Activated CD4-positive, alpha-beta T cell treated with anti-CD3 and anti-CD28 coated beads for 24 hours (primary cell): ENCODE measurements at places on chromosomes 12 and 14.
A peak's percentile ranks its signal among the peaks of the same experiment; 100 is the strongest.

- DNase-seq = no peak
Observed at GRCh38 chr14:61234215-61234916, 46.8 kb downstream of the TMEM30B start.

GRCh38 chr12:69884386-69884785 is 59.4 kb downstream of the MYRFL start:
- no peak for DNase-seq

DNA sequence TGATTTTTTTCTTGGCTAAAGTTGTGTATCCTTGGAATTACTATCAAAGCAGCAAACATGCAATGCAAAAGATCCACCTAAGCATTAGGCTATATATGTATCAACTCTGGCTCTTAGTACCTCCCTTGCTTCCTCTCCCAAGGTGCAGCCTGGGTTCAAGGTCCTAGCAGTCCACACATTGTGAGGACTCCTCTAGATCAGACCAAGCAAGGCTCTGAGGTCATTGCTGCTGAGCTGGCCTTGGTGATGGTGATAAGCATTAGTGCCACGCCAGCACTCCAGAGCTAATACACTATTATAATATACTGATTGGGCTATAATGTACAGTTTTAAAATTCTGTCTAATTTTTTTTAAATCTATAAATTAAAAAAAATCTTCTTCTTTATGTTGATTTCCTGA is 196.9 kb upstream of the BTG1 start:
- no peak for DNase-seq

DNA sequence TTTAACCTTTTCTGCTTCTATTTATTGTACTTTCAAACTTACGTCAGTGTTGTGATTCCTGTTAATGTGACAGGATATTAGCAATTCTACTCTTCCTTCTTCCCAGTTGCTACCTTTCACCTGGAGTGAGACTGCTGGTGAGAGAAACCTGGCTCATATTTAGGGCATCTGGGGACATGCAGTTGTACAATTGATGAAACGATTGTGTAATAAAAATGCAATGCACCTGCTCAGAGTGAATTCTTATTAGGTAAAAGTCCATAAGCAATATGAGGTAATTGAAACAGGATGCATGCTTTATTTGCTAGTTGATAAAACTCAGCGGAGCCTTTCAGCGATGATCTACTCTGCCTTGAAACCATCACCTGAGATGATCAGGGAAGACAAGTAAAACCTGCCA is 116.1 kb upstream of the FBXO33 start:
- DNase-seq = no peak

DNA sequence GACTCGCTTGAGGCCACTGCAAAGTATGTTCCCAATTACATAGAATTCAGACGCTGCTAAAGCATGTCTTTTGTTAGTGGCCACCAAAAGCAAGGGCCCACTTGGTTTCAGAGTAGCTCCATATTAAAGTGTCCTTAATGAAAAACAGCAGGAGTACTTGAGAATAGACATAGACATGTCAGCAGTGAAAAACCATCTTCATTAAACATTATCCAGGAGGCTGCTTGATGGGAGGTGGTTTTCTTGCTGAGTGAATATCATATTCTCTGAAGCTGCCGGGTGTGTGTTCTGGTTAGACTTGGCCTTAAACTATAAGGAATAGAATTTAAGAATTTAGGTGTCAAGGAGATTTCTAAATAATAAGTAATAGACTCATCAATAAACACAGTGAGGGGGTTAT is 79.5 kb upstream of the CCDC198 start:
- DNase-seq = no peak

GRCh38 chr14:88005050-88005481 is at the start of gene GPR65:
TSS of gene GPR65 (plus strand) at chr14:88005135. CDS start at chr14:88010848, 5,713 bp downstream.
- DNase-seq = no peak

- DNase-seq = no peak
Observed at GRCh38 chr14:76984297-76984696, 44.2 kb downstream of the IRF2BPL start.

DNA sequence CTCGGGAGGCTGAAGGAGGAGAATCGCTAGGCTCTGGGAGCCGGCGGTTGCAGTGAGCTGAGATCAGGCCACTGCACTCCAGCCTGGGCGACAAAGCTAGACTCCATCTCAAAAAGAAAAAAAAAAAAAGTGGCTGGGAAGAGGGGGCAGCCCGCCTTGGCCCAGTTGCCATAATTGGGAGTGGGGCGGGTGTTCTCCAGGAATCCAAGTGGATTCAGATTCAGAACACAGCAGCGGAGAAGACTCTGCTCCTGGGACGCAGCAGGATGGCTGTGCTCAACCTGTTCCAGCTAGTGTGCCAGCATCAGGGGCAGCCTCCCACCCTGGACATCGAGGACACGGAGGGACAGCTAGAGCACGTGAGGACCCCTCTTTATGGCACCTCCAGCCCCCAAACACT is 5.5 kb downstream of the CFAP73 start:
- no peak for DNase-seq

- DNase-seq = peak; percentile 9
Observed at GRCh38 chr12:107404981-107405380, 280.6 kb upstream of the PWP1 start.

GRCh38 chr12:92942905-92943304 is 13.8 kb upstream of the EEA1 start:
- no peak for DNase-seq

GRCh38 chr12:106025129-106025528 is 113.6 kb downstream of the NUAK1 start:
- DNase-seq = no peak

DNA sequence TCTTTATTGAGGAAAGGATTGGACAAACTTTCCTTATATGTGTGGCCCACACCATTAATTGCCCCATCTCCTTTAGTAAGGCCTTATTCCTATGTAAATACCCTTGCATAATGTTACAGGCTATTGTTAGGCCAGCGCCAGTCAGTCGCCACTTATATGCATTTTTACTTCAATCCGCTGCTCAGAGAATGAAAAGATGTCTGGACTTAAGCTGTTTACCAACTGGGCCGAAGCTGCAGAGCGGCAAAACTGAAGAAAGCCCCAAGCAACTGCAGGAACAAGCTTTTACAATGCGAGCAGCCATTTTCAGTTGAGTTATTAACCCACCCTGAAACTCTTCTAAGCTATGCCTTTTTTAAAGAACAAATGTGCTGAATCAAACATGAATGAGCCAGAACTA is 92.1 kb upstream of the OTX2 start:
- DNase-seq = no peak

DNA sequence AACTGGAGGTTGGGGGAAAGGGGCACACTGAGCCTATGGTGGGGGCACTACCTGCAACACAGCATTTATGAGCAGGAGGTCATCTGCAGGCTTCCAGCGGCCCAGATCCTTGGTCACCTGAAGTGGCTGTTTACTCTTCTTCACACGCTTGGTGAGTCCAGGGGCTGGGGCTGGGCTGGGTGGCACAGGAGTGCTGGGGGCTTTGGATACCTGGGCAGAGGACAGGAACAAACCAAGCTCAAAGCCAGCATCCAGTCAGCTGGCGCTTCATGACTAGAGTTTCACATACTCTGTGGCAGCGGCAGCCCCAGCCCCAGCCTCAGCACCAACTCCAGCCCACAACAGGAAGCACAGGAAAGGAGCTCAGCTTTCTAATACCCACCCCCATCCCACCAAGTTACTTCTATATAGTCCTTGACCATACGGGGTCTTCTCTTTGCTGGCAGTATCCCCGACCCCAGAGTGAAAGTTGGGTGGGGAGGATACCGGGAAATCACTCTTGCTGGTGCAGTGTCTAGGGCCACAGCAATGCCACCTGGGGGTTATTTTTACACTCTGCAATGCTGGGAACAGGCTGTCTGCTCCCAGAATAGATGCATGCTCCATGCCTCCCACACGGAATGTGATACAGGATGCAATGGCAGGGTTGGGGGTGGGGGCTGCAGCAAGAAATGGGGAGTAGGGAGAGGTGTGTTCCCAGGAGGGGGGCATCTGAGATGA is 3.1 kb downstream of the MCRS1 start:
- no peak for DNase-seq

GRCh38 chr12:29086325-29087271 is 62.5 kb upstream of the FAR2 start:
- DNase-seq = no peak

- DNase-seq = no peak
Observed at GRCh38 chr12:4454315-4454860, 8.8 kb upstream of the FGF6 start.

GRCh38 chr14:35877276-35877675 is 51.1 kb downstream of the BRMS1L start:
- no peak for DNase-seq

GRCh38 chr14:44339231-44339630 is 167.9 kb downstream of the FSCB start:
- DNase-seq = no peak

DNA sequence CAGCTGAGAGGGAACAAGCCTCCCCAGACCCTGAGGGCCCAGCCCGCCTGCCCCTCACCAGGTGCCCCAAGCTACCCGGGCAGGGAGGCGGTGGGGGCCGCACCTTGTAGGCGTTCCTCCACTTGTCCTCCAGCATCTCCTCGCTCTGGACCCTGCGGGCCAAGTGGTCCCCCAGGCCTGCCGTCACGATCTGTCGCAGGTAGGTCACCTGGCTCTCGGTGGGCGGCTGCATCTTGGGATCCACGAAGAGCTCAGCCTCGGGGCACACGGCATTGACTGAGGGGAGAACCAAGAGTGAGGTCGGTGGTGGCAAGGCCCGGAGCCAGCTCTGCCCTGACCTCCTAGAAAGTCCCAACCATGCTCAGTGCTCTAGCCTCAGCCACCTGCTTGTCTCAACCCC is 36.6 kb downstream of the DHX37 start:
- DNase-seq = no peak

DNA sequence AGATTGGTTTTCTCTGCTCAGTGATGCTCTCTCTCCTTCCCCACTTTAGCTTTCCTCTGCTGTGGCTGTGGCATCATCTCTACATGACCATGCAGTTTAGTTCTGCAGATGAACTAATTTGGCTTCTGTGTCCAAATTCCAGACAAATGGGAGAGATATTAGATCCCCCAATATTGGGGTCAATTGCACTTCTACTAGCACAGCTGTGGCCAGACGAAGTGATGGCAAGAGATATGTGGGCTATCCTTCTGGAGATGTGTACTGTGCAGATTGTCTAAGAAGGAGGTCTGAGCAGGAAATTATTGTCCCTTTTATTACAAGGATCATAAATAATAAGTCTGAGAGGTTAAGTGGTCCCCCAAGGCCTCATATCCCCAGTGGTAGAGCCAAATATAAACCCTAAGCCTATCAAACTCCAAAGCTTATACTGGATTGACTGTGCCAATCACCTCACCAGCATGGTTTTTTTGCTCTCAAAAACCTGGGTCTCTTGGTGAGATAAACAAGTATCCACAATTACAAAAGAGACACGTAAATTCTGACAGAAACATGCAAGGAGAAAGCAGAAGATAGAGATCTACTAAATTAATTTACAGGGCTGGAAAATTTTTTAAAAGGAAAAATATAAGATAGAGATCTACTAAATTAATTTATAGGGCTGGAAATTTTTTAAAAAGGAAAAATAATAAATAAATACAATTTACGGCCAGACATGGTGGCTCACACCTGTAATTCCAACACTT is 29.1 kb upstream of the GCH1 start:
- no peak for DNase-seq

GRCh38 chr12:52423661-52424500 is 10.3 kb downstream of the KRT75 start:
- no peak for DNase-seq

DNA sequence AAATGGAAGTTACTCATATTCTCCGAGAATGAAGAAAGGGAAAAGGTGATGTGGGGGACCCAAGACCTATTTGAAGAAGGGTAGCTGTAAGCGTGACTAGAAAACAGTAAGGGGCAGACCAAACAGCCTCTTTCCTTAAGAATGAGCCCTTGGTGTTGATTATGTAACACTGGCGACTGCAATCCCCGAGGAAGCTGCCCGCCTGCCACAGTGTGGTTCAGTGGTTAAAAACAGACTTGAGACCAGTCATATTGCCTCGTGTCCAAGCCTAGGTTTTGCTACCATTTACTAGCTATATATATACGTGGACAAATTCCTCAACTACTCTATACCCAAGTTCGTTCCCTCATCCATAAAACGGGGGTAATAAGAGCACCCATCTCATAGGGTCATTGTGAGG is 49.1 kb downstream of the SSPN start:
- no peak for DNase-seq

DNA sequence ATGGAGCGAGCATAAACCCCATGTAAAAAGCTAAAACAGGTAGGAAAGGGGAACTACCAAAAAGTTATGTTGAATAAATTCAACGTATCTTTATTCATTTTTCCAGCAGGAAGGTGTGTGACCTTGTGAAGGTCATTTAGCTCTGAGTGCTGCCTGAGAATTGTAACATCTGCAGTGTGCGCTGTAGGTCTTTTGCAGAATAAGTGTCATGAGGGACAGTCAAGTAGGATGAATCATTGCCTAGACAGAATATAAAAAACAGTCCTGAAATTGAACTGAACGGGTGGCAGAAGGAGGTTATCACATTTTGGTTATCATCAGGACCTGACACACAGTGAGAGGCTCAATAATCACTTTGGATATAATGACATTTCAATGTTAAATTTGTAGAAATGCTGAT is 334.8 kb upstream of the NOVA1 start:
- no peak for DNase-seq

- DNase-seq = no peak
Observed at GRCh38 chr14:101185073-101185835, 281.7 kb upstream of the RTL1 start.

DNA sequence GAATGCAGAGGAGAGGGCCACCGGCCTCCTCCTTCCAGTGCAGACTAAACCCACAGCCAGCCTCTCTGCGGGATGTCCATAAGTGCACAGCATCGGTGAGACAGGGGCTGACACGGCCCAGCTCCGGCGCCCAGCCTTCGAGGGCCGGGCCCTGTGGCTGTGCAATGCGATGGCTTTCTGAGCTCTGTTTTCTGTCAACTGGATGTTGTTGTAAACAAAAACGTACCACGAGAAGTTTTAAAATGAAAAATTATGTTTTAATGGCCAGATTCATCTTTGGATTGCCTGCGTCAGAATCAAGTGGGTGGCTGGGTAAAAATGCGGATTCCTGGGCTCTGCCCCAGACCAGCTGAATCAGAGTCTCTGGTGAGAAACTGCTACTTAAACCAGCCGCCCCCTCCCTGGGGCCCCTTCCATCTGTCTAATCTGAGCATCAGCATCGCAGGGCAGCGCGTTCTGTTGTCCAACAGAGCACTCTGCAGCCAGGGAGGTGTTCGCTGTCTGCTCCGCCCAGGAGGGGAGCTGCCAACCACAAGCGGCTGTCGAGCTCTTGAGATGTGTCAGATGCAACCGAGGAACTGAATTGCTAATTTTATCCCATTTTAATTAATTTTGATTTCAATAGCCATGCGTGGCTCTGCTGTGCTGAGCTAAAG is 133.4 kb downstream of the RFLNA start:
- no peak for DNase-seq

- DNase-seq = no peak
Observed at GRCh38 chr12:46886541-46887041, 60.8 kb upstream of the SLC38A4 start.

GRCh38 chr12:122888232-122888752 is 7.6 kb downstream of the VPS37B start:
- no peak for DNase-seq
